ENCODE measurements at places on chromosomes 13 and 19.

- no peak for DNase-seq
Measured at GRCh38 chr13:44249431-44249836, 124.2 kb upstream of the SERP2 start.

- peak; percentile 92 for DNase-seq
Measured at GRCh38 chr19:19185853-19186740, 5.9 kb downstream of the BORCS8 start.

DNA sequence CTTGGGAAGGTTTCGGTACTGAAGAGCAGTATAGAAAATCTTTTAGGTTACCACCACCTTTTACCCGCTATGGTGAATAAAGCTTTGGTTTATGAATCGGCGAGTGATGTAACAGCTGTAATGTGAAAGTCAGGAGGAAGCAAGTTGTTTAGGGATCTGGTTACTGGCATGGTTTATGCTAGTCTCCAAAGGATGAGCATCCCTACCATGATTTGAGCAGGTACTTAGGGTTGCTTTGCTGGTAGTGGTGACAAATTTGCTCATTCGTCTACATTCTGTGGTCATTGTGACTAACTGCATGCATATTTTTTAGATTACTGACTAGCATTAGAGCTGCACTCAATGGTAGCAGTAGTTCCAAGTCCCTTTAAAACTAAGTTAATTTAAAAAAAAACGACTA lies 104.1 kb downstream of the FRY start:
- no peak for DNase-seq

GRCh38 chr19:48319647-48320541 lies 5.5 kb upstream of the EMP3 start:
- DNase-seq, result peak; percentile 97

DNA sequence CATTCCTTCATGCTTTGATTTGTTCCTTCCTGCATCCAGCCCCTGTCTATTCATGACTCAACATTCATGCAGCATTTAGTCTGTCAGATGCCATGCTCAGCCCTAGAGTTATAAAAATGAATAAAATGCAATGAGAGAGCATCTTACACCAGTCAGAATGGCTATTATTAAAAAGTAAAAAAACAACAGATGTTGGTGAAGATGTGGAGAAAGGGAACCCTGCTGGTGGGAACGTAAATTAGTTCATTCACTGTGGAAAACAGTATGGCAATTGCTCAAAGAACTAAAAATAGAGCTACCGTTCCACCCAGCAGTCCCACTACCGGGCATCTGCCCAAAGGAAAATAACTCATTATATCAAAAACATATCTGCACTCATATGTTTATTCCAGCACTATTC lies 70.0 kb upstream of the GTF3A start:
- no peak for DNase-seq

- no peak for DNase-seq
Measured at GRCh38 chr13:40271271-40271885, 395.1 kb downstream of the FOXO1 start.

GRCh38 chr13:103528437-103528836 lies 462.2 kb upstream of the SLC10A2 start:
- DNase-seq, result no peak

GRCh38 chr19:33440682-33441081 lies 67.2 kb downstream of the CEBPG start:
- DNase-seq, result no peak

DNA sequence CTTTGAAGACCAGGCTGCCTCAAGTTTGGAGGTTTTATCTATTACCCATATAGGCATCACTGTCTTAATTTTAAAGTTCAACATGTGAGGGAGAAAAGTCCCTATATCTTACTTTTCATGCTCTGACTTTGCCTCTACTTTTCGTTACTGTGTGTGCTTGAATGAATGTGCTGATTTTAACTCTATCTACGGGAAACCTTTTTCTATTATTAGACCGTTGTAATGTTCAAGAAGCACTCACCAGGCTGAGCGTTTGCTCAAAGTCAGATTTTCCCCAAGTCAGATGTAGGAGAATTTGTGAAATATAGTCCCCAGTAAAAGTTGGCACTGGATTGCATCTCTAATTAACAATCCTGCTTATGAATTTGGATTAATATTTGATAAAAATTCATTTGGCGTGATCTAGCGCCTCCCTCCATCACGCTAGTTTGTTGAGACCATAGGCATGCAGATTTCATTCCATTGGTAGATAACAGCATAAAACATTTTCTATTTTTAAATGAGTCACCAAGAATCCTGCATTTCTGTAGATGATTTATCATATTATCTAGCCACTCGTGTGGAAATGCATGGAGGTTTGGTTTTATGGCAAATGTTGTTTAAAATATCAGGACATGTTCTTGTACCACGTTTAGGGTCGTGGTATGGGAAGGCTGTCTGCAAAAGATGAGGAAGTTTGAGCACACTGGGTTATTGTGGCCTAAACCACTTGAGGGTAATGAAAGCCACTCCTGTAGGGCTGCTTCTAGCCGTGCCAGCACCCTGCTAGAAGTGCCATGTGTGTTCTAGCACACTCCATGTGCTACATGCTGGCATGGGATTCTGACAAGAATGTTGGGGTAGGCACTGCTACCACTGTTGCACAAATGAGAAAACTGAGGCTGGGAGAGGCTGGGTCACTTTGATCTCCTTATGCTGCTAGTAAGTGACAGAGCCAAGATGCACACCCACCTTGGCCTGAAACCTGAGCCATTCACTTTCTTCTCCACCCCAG lies 179.4 kb downstream of the FGF9 start:
- DNase-seq, result no peak

DNA sequence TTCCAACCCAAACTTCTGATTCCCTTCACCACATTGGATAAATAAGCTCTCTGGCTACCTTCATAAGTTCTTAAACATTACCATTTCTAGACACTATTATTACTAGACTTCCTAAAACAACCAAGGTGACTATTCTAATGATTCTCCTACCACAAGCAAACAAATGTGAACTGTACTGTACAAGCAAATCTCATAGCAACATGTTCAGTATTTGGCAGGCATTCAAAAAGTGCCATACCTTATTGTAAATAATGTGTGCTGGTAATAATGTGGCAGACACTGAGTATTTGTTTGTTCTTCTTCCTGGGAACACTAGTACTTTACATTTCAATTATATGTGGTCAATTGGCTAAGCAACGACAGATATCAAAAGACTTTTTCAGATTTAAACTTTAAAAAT lies 986.0 kb upstream of the SPRY2 start:
- no peak for DNase-seq

GRCh38 chr19:13115936-13116281 lies 631 bp downstream of the TRMT1 start:
- DNase-seq, result no peak

- DNase-seq, result no peak
Measured at GRCh38 chr13:112900226-112900600, 68.8 kb upstream of the MCF2L start.

- peak; percentile 83 for DNase-seq
Measured at GRCh38 chr19:13526552-13526951, 20.3 kb upstream of the CACNA1A start.

DNA sequence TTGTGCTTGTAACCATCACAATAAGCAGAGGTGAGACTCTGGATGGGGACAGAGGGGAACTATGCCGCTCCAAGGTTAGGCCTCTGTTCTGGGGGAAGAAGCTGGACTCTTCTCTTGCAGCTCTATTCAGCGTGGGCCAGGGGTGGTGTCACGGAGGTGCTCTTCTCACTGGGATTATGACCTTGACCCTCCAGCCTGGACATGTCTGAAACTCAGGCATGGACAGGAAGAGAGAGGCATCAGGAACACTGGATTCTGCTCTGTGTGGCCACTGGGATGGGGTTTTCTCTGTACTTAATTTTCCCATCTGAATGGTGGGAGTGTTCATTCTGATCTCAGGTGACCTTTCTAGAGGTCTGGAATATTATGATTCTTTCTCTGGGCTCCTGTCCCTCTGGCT lies 7.6 kb downstream of the MEGF8 start:
- no peak for DNase-seq

GRCh38 chr19:51703575-51704515 lies 10.7 kb downstream of the SPACA6 start:
- peak; percentile 75 for DNase-seq

GRCh38 chr13:102999499-102999898 lies 66.7 kb downstream of the SLC10A2 start:
- DNase-seq, result no peak

GRCh38 chr19:18446811-18447359 lies 9.0 kb upstream of the ISYNA1 start:
- DNase-seq, result no peak

- DNase-seq, result no peak
Measured at GRCh38 chr13:34730961-34731360, 211.1 kb upstream of the NBEA start.

DNA sequence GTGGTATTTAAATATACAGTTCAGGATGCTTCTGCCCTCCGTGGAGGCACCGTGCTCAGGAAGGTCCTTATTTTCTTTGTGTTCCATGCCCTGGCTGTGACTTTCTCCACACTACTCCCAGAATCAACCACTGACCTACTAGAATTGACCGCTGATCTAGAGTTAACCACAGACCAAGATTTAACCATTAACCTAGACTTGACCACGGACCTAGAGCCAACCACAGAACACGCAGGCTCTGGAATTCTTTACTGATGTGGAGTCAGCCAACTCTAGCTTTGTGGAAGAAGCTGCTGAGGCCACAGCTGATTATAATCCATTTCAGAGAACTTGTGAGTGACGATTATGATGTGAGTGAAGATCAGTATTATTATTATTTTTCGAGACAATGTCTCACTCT lies 18.0 kb downstream of the GTF2F2 start:
- no peak for DNase-seq

DNA sequence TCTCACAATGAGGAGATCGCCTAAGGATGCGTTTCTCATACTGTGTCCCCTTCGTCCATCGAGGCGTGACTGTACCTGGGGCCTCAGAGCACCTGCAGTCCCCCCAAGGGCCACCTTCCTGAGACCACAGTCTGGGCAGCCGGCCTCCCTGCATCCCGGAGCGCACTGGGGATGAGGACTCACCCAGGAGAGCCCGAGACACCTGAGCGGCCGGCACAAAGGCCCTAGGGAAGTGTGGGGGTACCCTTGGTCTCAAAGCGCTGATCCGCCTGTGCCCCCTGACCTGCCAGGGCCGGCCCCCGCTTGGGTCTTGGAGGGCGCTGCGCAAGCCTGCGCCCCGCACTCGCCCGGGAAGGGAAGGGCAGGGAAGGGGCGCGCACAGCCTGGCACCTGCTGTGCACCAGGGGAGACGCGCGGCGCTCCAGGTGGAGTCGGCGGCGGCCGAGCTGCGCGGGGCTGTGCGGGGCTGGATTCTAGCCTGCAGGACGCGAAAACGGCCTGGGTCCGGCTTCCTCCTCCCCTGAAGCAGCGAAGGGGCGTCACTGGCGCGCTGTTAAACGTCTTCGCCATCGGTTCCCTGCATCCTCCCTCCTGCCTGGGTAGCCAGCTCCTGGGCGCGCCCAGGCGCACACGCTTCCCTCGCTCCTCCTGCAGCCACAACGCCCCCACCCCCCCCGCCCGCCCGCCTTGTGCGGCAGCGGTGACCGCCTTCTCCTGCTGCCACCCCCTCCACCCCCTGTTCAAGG lies 13.6 kb upstream of the USP29 start:
- DNase-seq, result no peak

GRCh38 chr19:34847393-34847792 lies 74.4 kb upstream of the ZNF599 start:
- no peak for DNase-seq

DNA sequence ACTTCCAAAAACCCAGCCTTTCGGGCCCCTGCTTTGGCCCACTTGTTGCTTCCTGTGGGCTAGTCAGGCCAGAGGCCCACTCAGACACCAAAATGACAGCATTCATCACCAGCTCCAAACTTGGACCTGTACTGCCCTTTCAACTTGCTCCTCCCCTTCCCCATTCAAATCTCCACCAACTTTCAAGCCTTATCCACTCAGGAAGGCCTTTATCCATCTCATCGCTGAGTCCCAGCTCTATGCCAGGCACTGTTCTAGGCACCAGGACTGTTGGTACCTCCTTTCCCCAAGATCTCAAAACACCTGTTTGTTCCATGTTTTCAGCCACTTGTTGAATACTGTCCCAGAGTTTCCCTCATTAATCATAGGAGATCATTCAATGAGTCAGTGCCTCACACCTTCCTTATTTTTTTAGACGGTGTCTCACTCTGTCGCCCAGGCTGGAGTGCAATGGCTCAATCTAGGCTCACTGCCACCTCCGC lies 1011.4 kb downstream of the UQCRFS1 start:
- no peak for DNase-seq

GRCh38 chr19:17831419-17831888 lies 10.1 kb upstream of the INSL3 start:
- DNase-seq, result no peak

DNA sequence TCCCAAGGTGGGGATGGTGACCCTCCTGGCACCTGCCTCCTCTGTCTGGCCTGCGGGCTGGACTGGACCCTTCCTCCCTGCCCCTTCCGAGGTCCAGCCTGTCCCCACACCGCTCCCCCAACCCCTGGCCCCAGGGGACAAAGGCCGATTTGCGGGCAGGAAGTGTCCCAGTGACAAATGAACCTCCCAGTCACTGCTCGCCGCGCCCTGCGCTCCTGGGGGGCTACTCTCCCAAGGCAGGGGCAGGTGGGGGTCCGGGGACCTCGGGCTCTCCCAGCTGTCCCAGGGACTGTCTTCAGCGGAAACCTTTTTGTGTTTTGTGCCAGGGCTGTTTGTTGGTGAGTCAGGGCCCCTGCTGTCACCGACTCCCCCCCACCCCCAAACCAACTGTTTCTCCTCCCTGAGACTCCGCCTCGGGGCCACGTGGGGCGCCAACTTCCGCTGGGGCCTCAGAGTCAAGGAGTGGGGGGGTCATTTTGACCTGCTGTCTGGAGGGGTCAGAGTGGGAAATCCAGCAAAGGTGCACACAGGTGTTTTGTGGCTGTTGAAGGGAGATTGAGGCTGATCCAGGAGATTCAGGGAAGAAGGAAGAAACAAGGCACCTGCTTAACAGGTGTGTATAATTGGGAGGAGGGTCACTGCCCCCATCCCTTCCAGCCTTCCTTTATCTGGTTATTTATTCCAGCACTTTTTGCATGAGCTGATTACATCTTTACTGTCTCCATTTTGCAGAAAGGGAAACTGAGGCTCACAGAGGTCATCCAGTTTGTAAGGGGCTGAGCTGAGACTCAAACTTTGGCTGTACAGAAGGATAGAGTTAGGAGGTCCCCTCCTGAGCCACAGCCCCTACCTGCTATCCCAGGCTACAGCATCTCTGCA lies 831 bp downstream of the PGPEP1 start:
- no peak for DNase-seq

Measured in H1 (cell line).